Immature natural killer cell (primary cell): ENCODE measurements at places on chromosomes 1 and 21.

DNA sequence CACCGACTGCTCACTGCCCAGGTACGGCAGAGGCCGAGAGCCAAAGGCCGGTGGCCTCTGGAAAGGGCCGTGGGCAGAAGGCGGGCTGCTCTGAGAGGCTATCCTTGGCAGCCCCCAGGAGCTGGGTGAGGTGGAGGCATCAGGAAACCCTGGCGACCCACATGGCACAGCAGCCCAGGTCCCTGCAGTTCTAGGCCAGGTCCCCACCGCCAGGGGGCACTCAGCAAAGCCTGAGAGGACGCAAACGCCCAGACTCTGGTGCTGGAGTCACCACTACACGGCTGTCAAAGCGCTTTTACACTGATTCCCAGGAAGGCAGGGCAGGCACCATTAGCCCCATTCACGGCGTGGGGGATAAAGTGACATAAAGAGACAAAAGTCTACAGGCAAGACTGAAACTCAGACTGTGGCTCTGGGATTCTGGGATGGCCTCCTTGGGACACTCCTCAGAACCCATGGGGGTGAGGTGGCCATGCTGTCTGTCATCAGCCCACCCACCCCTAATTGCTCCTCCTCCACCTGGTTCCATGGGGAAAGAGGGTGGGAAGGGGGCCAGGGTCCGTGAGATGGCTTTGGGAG lies 4.9 kb downstream of the PLEKHG5 start:
- no peak overlapping the region for H3K27ac ChIP-seq
- H3K4me1 ChIP-seq, result peaks cover 10% of the 10 kb centered on the region
- H3K36me3 ChIP-seq, result no peaks in the 10 kb centered on the region
- peaks cover 14% of the 10 kb centered on the region for H3K27me3 ChIP-seq
- no peak overlapping the region for H3K4me3 ChIP-seq

DNA sequence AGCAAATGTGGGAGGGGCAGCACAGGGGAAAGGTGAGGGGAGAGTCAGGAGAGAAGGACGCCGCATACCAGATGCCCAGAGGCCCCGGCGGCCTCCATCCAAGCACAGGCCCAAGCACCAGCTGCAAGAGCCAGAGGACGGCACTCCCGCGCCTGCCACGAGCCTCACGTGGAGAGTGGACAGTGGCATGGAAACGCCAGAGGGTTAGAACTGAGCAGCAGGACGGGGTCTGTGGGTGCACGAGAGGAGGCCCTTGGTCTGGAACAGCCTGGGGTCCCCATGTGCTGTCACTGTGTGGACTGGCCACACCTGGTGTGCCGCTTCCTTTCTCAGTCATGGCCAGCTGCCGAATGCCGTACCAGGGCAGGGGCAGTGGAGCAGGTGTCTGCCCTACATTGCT lies 68.7 kb downstream of the AGPAT3 start:
- H3K27me3 ChIP-seq, result no peaks in the 10 kb centered on the region
- H3K4me3 ChIP-seq, result no peak overlapping the region
- DNase-seq, result no peak
- H3K27ac ChIP-seq, result no peak overlapping the region
- H3K4me1 ChIP-seq, result peaks cover 9% of the 10 kb centered on the region
- no peaks in the 10 kb centered on the region for H3K36me3 ChIP-seq

DNA sequence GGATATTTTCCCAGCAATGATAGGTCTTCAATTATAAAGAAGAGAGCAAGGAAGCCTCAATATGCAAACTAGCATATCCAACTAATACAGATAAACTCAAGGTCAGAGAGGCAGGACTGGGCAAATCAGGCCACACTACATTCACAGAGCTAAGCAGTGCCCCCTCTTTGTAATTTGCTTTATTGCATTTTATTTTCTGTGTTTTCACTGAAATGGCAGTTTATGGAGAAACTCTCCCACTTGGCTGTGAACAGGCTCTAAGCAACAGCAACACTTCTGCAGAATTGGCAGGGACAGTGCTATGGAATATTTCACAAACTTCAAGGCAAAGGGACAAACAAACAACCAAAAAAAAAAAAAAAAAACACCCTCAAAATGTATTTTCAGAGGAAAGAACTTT lies 93.4 kb upstream of the SOD1 start:
- no peaks in the 10 kb centered on the region for H3K36me3 ChIP-seq
- H3K27me3 ChIP-seq, result peaks cover 10% of the 10 kb centered on the region
- no peak overlapping the region for H3K27ac ChIP-seq
- no peak overlapping the region for H3K4me3 ChIP-seq
- no peaks in the 10 kb centered on the region for H3K4me1 ChIP-seq
- no peak for DNase-seq

DNA sequence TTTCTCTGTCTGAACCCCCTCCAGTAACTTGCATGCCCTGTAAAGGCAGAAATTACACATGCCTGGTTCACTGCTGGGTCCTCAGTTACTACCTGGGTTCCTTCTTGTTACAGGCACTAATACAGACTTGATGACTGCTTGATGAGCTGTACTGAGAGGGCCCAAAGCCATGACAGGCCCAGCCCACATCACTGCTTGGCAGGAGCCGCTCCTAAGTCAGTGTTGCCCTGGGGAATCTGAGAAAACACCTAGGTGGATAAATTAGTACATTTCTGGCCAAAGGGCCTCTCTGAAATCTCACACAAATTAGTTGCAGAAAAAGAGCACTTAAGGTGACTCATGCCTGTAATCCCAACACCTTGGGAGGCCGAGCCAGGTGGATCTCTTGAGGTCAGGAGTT lies 37.8 kb upstream of the IRF2BP2 start:
- no peaks in the 10 kb centered on the region for H3K36me3 ChIP-seq
- peaks cover 1% of the 10 kb centered on the region for H3K27me3 ChIP-seq
- DNase-seq, result no peak
- no peak overlapping the region for H3K4me3 ChIP-seq
- H3K4me1 ChIP-seq, result no peaks in the 10 kb centered on the region

GRCh38 chr1:226609836-226610455 lies 61.4 kb downstream of the STUM start:
- no peak overlapping the region for H3K4me3 ChIP-seq
- peaks cover 6% of the 10 kb centered on the region for H3K36me3 ChIP-seq
- no peak for DNase-seq
- peaks cover 3% of the 10 kb centered on the region for H3K27me3 ChIP-seq
- H3K27ac ChIP-seq, result no peak overlapping the region

DNA sequence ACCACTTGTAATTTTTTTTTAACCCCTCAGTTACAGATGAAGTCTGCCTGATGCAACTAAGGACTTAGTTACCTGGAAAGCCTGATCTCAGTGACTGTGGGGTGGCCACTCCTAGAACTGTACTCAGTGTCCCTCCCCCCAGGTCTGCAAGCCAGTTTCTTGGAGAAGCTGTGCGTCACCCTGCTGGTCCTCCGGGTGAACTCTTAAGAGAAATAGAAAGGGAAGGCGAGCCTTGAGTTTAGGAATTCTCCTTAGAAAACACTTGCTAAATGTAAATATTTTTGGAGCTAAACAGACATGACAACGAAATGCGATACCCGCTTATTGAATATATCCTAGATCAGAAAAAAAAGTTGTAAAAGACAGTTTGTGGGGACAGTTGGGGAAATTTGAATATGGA lies 730 bp downstream of the SLC16A4 start:
- no peak overlapping the region for H3K4me3 ChIP-seq
- peaks cover 4% of the 10 kb centered on the region for H3K4me1 ChIP-seq
- H3K27me3 ChIP-seq, result no peaks in the 10 kb centered on the region
- H3K27ac ChIP-seq, result no peak overlapping the region
- H3K36me3 ChIP-seq, result peaks cover 4% of the 10 kb centered on the region

DNA sequence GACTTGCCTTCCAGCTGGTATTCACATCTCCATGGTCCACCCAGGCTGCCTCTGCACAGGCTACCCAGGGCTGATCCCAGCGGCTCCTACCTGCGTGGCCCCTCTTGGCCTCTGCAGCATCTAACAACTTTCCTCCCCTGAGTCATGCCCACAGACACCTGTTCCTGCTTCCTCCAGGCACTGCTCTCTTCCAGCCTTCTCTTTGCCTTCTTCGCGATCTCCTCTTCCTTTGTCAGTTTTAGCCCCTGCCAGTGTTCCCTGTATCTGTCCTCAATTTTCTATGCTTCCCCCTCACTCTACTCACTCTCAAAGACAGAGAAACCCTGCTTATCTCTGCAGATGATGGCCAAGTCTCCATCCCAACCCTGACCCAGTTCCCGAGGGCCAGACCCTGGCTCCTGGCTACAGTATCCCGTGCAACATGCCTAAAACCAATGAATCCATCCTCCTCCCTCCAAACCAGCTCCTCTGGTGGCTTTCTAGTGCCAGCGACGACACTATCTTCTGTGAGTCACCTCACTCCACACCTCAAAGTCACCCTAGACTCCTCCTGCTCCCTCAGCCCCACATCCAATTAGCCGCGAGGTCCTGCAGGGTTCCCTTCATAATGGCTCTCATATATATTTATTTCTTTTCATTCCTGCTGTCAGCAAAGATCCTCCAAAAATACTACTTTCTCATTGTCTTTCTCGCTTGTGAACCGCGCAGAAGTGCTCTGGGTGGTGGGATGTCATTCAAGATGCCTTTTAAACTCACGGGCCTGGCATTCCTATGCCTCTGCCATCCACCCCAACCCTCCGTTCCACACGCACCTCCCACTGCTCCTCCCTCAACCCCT lies 259.2 kb downstream of the TOMM20 start:
- no peaks in the 10 kb centered on the region for H3K36me3 ChIP-seq
- DNase-seq, result no peak
- H3K27ac ChIP-seq, result peak overlapping the region; percentile 73
- H3K4me3 ChIP-seq, result no peak overlapping the region
- peaks cover 17% of the 10 kb centered on the region for H3K27me3 ChIP-seq

DNA sequence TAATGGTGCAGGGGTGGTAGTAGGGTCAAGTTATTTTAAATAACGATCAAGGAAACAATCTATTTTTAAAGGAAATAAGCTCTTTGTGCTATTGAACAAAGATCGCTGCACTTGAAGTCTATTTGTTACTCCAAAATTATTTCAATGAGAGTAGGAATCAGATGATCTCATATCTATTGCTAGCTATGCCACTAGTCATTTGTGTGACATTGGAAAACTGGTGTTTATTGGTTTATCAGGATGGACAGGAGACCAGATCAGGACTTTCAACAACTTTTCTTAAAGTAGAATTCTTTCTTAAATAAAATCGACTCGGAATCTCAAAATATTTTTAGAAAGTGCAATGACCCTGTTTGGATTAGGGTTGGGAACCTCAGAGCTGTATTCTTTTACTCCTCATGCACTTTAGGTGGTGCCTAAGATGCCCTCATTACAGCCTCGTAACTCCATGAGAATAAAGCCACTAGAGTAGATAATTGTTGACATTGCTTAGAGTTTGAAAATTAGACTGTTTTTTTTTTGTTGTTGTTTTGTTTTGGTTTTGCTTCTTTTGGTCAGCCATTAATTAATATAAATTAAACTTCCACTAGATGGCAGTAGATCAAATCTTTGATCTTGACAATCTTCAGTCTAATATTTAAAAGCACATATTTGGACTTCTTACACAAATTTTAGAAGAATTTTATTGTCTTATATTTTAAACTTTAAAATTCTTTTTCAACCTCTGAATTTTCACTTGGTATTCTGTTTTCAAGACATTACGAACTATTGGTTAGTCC lies 352.4 kb downstream of the USP25 start:
- no peaks in the 10 kb centered on the region for H3K27me3 ChIP-seq
- H3K4me1 ChIP-seq, result no peaks in the 10 kb centered on the region
- H3K4me3 ChIP-seq, result no peak overlapping the region
- no peak overlapping the region for H3K27ac ChIP-seq

GRCh38 chr21:44365251-44365966 lies 12.0 kb downstream of the TRPM2 start:
- H3K27ac ChIP-seq, result no peak overlapping the region
- no peaks in the 10 kb centered on the region for H3K27me3 ChIP-seq
- H3K4me1 ChIP-seq, result peaks cover 13% of the 10 kb centered on the region
- no peak for DNase-seq
- peaks cover 12% of the 10 kb centered on the region for H3K36me3 ChIP-seq

DNA sequence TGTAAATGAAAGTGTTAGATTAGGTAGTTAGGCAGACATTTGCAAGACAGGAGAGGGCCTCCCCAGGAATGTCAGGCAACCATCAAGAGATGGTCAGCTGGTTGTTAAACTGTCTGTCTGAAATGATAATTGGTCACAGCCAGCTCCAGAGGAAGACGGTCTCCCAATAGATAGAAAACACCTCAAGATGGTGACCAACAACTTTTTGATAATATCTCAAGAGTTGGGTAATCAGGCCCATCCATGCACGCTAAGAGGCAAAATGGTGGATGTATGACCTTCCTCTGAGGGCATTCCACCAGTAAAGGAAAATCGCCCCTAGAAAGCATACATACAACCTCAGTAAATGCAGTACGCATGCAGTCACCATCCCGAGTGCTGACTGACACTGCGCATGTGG lies 118.2 kb downstream of the MAP3K21 start:
- H3K36me3 ChIP-seq, result no peaks in the 10 kb centered on the region
- no peak overlapping the region for H3K4me3 ChIP-seq
- no peak overlapping the region for H3K27ac ChIP-seq
- H3K27me3 ChIP-seq, result no peaks in the 10 kb centered on the region

DNA sequence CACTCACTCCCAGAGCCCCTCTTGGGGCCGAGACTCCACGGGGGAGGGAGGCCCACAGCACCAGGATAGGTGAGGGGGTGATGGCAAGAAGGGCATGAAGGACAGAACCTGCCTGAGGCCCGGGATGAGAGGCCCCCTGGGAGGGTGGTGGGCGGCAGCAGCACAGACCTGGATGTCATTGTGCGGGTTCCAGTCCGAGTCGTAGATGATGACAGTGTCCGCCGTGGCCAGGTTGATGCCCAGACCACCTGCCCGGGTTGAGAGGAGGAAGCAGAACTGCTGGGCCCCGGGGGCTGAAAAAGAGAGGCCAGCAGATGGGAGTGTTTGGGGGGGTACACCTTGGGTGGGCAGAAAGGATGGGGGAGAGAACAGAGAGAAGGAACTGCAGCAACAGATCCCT lies 50.1 kb downstream of the CHD5 start:
- H3K27ac ChIP-seq, result no peak overlapping the region
- H3K4me3 ChIP-seq, result no peak overlapping the region
- H3K4me1 ChIP-seq, result no peaks in the 10 kb centered on the region
- peaks cover 5% of the 10 kb centered on the region for H3K27me3 ChIP-seq
- no peak for DNase-seq
- H3K36me3 ChIP-seq, result no peaks in the 10 kb centered on the region

DNA sequence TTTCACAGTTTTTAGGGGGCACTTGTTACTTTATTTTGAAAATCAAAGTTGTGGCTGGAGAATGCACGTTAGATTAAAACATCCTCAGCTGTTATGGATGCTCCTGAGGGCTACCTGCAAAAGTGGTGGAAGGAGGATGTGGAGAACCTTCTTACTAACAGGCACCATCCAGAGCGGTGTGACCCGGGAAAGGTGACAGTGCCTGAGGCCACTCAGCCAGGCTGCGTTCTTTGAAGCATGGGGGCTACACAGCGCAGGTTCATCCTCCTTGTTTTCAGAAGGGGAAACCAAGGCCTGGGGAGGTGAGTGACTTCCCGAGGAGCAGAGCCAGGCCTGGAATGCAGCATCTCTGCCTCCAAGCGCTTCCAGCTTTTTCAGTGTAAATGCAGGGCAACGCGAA lies 24.0 kb downstream of the DMRTB1 start:
- H3K4me1 ChIP-seq, result no peaks in the 10 kb centered on the region
- H3K27me3 ChIP-seq, result peaks cover 3% of the 10 kb centered on the region
- H3K4me3 ChIP-seq, result no peak overlapping the region
- H3K27ac ChIP-seq, result no peak overlapping the region
- DNase-seq, result no peak

- peaks cover 43% of the 10 kb centered on the region for H3K4me1 ChIP-seq
- DNase-seq, result no peak
- no peak overlapping the region for H3K4me3 ChIP-seq
- no peak overlapping the region for H3K27ac ChIP-seq
- peaks cover 6% of the 10 kb centered on the region for H3K36me3 ChIP-seq
- peaks cover 12% of the 10 kb centered on the region for H3K27me3 ChIP-seq
Measured at GRCh38 chr21:33228455-33228854, 1.3 kb upstream of the IFNAR2 start.
